Urothelium cell line (cell line): ENCODE measurements at places on chromosomes 6 and 20.
A peak's percentile ranks its signal among the peaks of the same experiment; 100 is the strongest.

- DNase-seq: no peak
These were observed 12.3 kb upstream of the TP53INP2 start for GRCh38 chr20:34691838-34692237.

GRCh38 chr6:47579040-47579439 is 101.5 kb downstream of the CD2AP start:
- DNase-seq: no peak

GRCh38 chr6:143961886-143962878 is 45.9 kb downstream of the PLAGL1 start:
- DNase-seq: no peak

DNA sequence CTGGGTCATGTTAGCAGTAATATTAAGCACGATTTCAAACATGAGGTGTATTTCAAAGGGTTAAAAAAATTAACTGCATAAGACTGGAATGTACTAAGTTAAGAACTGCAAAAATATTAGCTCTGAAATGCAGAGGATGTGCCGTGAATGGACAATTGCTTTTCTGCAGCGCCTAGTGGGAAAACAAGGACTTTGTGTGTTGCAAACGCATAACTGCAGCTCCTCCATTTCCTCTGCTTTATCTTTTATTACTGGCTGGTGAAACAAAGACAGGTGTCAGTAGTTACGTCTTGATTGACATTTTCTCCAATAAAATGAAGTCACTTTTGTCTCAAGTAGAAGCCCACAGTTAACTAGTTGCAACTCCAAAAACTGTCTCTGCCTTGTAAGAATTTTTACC is 1.7 kb downstream of the PDE7B start:
- DNase-seq: no peak

DNA sequence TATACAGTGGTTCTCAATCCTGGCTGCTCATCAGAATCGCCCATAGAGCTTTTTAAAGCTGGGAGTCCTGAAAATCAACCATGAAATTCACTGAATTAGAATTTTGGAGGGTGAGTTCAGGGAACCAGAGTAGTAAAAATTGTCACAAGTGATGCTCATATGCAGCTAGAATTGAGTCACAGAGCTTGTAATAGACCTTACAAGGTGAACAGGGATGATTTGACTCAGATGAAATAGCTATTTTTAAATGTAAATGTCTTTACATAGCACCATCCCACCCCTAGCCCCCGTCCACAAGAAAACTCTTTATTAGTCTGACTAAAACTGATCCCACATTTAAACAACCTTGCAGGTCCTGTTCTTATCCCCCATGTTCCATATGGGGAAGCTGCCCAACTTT is 531.7 kb downstream of the LMBRD1 start:
- DNase-seq: no peak

DNA sequence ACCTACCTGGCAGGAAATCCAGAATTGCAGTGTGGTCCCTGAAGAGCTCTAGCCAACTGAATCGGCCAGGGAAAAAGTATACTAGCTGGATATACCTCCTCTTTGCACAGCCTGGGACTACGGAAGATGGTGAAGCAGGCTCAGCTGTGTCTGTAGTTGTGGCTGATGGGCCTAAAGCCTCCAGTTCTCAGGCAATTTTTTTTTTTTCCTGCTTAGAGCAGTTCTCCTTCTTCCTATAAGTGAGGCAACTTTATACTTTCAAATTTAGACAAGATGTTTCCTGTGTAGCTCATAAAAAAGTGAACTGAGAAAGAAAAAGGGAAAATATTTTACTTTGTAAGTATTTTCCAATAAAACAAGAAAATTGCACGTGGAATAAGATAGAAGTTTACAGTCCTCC is 172.9 kb downstream of the CARMIL1 start:
- no peak for DNase-seq

GRCh38 chr6:149052350-149053106 is 265.0 kb upstream of the TAB2 start:
- DNase-seq: no peak

DNA sequence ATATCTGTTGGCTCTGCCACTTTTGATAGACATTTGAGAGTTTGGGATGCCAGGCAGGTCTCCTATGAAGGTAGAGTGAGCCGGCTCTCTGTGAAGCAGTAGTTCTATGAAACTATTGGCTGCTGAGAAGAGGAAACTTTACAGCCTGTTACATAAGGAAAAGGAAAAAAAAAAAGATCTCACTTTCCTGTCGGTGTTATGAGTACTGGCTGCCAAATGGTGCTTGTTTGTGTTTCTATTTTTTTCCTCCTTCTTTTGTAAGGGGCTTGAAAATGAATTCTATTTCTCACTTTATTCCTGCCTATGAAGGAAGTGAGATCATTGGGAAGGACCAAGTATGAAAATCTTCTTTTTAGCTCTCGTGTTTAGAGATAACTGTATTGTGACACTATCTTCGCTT is 73.1 kb upstream of the CLDN20 start:
- DNase-seq: no peak

- no peak for DNase-seq
These were observed 1.1 kb downstream of the RNF39 start for GRCh38 chr6:30074331-30075093.

DNA sequence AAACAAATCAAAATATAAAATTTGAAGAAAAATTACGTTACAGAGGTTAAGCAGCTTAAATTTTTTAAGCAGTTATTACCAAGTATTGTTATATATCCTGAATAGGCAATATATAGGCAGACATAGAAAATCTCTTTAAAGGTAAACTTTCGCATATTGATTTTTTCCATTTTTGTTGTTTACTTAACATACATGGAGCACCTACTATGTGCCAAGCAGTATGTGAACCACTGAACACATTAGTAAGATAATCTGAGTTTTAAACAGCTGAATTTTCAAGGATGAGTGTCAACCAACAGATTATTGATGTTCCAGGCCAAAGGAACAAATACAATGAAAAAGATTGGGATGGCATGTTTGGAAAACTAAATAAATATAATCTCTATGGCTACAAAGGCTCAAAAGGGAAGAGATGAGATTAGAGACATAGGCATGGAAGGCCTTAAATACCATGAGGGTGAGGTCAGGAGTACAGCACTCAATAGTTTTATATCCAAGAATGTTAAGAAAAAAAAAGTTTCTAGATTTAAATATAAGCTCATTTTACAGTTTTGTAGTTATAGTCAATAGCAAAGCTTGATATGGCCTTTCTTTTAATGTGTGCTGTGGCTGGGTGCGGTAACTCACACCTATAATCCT is 277.5 kb downstream of the PTPRK start:
- DNase-seq: no peak

- DNase-seq: no peak
These were observed 106.3 kb upstream of the RIPOR2 start for GRCh38 chr6:25042036-25042521.

GRCh38 chr6:47650553-47651432 is 47.6 kb upstream of the ADGRF4 start:
- DNase-seq: no peak

DNA sequence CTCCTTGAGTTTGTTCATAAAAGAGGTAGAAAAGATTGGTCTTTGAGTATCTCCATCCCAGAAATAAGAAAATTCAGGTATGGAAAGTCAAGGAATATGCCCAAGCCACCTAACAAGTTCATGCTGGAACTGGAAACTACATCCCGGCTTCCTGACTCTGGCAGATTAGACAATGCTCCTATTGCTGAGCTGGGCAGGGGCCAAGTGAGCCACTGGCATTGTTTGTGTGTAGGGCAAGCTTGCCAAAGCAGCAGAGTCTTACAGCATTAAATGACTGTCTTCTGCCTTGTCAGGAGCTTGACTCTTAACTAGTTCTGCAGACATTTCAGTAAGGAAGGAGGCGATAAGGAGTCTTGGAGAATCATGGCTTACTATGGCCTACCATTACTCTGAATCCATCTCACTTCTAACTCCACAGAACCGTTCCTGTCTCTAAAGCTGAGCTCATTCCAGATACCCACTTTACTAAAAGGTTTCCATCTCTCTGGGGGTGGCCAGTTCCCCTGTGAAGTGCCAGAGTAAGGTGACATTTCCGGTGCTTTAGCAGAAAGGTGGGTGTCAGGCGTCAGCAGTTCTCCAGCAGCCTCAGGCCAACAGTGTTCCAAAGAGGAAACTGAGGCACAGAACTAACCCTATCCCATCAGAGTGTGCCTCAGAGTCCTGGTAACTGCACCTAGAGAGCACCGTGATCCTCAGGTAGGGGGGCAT is 30.1 kb downstream of the PRDM1 start:
- DNase-seq: peak; percentile 15

DNA sequence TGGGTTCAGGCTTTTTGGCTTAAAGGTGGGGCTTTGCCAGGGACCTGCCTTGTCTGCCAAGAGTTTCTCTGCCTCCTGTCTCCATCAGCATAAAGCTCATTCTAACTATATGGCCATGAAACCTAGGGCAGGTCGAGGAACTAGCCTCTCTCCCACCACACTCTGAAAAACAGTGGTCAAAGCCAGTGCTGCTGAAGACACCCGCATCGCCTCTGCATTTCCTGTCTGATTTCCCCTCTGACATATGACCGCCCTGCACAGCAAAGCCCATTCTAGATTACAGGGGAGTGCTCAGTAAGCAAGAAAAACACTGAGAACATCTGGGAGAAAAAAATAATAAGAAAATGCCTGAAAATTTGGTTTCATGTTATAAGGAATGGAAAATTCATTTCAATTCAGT is 573.6 kb downstream of the PRKN start:
- no peak for DNase-seq

DNA sequence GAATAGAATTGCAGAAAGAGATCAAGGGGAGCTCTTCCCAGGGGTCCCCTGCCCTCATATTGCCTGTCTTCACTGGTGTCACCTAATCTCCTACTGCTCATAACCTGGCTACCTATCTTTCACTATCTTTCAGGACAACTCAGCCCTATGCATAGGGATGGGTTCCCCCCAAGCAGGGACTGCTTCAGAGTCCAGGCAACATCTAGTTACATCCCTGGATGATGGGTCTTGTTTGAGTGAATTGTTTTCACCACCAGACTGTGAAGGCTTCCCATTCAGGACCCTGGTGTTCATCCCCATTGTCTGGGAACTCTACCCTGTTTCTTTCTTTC is 850 bp upstream of the HECA start:
- DNase-seq: no peak

GRCh38 chr6:39319621-39320362 is 2.7 kb downstream of the KCNK16 start:
- DNase-seq: no peak

- no peak for DNase-seq
These were observed 38.8 kb downstream of the WASF1 start for GRCh38 chr6:110140650-110141049.

DNA sequence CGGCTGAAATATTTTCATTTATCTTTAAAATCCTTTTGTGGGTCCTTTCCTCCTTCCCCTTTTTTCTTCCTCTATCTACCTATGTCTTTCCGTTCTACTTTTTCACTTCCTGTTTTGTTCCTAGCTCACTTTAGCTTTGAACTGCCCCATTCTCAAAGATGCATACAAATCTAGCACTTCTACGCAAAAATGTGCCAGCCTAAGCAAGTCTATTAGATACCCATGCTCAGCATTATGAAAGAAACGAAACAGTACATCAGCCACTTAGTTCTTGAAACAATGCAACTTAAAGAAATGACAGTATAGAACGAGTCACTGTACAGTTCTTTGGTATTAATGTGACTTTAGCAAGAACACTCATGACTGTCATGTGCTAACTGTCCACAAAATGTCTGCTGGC is 47.3 kb upstream of the MARCKS start:
- no peak for DNase-seq

DNA sequence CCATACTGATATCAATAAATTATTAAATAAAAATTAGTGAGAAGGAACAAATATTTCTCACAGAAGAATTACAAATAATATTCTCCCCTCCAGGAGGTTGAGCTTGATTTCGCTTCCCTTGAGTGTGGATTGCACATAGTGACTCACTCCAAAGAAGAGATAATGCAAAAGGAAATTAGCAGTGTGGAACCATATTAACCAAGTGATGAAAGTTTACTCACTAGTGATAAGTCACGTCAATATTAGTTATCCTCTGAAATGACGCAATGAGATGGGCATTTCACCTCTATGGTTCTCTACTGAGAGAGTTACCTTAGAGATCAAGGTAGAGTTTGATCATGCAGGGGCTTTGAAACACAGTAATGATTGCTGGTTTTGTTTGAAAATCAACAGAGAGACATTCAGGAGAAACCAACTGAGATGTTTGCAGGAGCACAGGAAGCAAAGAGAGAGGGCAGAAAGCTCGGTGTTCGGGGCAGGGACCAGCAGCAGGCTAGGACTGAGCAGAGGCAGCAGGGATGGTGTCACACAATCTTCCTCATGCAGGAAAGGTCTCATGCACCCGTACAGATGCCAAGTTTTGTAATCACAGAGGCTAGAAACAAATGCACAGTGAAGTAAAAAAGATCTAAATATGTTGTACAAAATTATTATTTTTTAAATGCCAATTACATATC is 634.5 kb downstream of the QKI start:
- DNase-seq: no peak

GRCh38 chr6:107811591-107812218 is 12.4 kb downstream of the SCML4 start:
- DNase-seq: peak; percentile 26

GRCh38 chr6:82363428-82364086 is at the start of gene TPBG:
Gene TPBG (plus strand): TSS chr6:82363817. CDS start chr6:82364962, 1,145 bp downstream.
- peak; percentile 61 for DNase-seq

- DNase-seq: no peak
These were observed 1415.7 kb upstream of the ADGRB3 start for GRCh38 chr6:67219346-67219745.

GRCh38 chr6:56692523-56693245 is 50.0 kb upstream of the DST start:
- DNase-seq: no peak

GRCh38 chr6:111842271-111842822 is 30.9 kb downstream of the FYN start:
- no peak for DNase-seq

- no peak for DNase-seq
These were observed 1193.0 kb upstream of the CITED2 start for GRCh38 chr6:140567466-140567865.

- peak; percentile 5 for DNase-seq
These were observed 4.5 kb upstream of the SERINC1 start for GRCh38 chr6:122476131-122476530.

GRCh38 chr6:127119102-127120022 is 891 bp downstream of the RSPO3 start:
- peak; percentile 20 for DNase-seq

GRCh38 chr6:73867411-73867810 is 171.4 kb downstream of the CD109 start:
- no peak for DNase-seq

GRCh38 chr6:150354754-150355571 is 13.8 kb upstream of the IYD start:
- DNase-seq: no peak

GRCh38 chr6:83365931-83366330 is 64.9 kb downstream of the ME1 start:
- DNase-seq: no peak

GRCh38 chr20:57001126-57001767 is 265.2 kb downstream of the BMP7 start:
- DNase-seq: no peak

DNA sequence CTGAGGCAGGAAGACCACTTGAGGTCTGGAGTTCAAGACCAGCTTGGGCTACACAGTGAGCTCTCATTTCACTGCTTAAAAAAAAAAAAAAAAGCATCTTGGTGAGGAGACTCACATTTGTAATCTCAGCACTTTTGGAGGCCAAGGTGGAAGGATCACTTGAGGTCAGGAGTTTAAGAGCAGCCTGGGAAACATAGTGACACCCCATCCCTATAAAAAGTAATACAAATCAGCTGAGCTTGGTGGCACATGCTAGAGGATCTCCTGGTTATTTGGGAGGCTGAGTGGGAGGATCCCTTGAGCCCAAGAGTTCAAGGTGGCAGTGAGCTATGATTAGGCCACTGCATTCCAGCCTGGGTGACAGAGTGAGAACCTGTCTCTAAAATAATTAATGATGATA is 29.4 kb upstream of the SYNCRIP start:
- DNase-seq: no peak
